ENCODE measurements at places on chromosomes 16 and 17. TPM values are rescaled to one million over a fixed set of nuclear protein-coding genes. Genes with fewer than 3 reads are reported as not detected.

DNA sequence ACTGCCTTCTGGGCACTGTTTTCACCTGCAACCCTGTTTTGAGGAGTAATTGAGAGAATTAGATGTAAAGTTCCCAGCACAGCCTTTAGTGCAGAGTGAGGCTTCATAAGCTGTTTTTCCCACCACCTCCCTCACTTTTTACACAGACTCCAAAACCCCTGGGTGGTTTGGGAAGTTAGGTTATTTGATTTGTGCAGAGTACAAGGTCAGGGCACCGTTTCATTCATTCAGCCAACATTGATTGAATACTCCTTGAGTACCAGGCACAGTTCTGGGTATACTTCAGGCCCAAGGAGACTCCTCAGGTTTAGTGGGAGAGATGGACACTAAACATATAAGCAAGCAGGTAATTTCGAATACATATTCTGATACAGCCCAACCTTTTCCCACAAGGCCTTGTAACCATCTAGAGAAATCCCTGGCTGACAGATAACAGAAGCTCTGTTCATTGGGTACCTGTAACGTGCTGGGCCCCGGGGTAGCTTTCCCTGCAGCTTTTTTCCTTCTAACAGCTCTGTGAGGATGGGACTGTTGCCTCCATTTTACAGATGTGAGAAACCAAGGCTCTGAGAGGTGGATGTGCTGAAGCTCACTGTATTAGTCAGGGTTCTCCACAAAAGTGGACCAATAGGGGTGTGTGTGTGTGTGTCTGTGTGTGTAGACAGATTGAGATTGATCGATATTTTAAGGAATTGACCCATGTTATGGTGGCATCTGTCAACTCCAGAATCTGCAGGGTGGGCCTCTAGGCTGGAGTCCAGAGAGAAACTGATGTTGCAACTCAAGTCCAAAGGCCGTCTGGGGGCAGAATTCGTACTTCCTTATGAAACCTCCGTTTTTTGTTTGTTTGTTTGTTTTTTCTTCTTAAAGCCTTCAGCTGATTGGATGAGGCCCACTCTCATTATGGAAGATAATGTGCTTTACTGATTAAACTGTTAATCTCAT lies 234.7 kb downstream of the SNX29 start:
- no peak for DNase-seq

EPN3 gene
- total RNA-seq: 53.2 TPM

KIF2B gene
- total RNA-seq: not detected

CX3CL1 gene
- total RNA-seq: not detected

- DNase-seq: no peak
Observed at GRCh38 chr17:59669411-59669810, 37.8 kb downstream of the PTRH2 start.

DNA sequence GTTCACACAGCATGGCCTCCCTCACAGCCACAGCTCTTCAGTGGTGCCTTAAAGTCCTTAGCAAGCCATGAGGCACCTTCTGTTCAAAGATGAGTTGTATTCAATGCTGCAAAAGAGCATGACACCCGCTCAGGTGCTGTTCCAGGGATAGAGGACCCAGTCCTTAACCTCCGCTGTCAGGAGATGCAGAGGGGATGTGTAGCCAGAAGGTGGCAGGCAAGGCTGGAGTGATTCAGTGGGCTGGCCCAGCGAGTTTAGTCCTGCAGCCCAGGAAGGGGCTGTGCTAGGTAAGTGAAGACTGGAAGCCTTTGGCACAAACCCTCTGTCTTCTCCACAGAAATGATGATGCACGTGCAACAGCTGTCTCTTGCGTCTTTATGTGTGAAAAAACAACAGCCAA lies 25.0 kb upstream of the ADAM11 start:
- DNase-seq: peak; percentile 53

DNA sequence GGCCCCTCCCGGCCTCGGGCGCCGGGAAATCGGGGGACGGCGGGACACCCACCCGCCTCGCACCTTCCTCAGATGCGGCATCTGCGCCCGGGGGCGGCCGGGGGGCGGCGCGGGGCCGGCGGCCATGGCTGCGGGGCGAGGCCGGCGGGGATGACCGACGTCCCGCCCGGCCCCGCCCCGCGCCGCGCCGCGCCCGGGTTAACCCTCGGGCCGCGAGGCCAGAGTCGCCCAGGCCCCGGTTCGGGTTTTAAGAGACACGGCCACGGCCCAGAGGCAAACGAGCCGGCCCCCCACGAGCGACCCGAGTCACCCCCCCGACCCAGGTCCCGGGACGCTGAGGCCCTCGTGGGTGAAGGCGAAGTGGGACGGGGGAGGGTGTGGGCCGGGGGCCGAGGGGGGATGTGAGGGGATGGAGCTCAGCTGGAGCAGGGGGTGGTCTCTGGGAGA lies at the start of gene RGS11:
TSS of gene RGS11 (minus strand) at position 159 of the 447 bp plus-strand sequence. CDS start at position 126, 33 bp downstream.
- DNase-seq: no peak

DNA sequence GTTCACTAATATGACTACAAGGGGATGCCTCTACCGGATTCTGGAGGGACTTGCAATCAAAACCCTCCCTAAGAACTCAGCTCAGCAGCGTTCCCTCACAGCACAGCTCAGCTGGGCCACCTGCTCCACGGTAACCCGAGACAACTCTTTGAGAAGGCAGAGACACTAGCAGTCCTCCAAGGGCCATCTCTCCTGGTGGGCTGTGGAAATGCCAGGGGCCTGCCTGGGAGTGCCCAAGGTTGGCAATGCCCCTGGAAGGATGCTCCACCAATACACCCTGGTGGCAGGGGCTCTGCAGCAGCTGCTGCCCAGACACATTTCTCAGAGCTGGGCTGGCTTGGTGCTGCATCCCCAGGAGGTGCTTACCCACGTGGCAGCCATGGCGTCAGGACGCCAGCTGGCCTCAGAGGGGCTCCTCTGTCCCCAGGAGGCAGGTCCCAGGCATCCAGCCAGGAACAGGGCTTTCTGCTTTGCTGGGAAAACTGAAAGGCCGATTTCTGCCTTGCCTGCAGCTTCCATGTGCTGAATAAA lies 16.5 kb downstream of the CDIP1 start:
- DNase-seq: no peak

Measured in Caco-2 (cell line).